ENCODE measurements at places on chromosomes 6 and 20.

DNA sequence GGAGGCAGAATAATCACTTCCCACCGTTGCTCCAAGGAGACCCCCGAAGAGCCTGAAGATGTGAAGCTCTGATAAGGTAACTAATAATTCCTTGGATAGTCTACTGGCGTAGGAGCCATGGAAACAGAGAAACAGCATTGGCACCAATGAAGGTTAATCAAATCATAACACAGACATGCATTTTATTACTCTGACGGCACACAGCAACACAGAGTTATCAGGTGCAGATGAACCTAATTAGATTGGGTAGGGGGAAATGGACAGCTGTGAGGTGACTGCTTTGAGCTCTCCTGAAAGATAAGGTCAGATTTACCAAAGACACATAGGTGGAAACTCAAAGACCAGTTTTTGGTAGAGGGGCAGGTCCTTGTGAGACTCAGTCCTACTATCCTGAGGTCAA lies 544.0 kb upstream of the AGPAT4 start:
- no peak for DNase-seq

DNA sequence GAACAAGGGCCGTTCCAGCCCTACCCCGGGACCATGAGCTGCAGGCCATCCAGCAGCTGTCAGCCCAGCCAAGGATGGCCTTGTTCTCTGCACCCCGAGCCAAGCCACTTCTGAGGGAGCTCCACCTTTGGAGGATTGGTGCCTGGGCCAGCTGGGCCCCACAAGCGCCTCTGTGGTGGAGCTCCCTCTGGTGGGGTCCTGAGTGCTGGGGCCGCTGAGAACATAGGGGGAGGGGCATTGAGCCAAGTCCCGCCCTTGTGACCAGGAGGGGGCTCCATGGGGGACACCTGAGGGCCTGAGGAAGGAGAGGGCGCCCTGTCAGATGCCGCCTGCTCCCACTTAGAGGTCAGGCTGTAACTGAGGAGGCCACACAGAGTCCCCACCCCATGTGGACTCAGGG lies 43.2 kb downstream of the YTHDF1 start:
- no peak for DNase-seq

- no peak for DNase-seq
Measured at GRCh38 chr20:62760471-62760855, 35.8 kb upstream of the MRGBP start.

GRCh38 chr6:55794136-55794812 lies 81.1 kb downstream of the BMP5 start:
- DNase-seq = no peak

- no peak for DNase-seq
Measured at GRCh38 chr6:142786476-142786875, 158.5 kb downstream of the HIVEP2 start.
